ENCODE measurements at places on chromosomes 13 and 19.

GRCh38 chr19:34577056-34577455 is 95.5 kb downstream of the WTIP start:
- no peak for DNase-seq

DNA sequence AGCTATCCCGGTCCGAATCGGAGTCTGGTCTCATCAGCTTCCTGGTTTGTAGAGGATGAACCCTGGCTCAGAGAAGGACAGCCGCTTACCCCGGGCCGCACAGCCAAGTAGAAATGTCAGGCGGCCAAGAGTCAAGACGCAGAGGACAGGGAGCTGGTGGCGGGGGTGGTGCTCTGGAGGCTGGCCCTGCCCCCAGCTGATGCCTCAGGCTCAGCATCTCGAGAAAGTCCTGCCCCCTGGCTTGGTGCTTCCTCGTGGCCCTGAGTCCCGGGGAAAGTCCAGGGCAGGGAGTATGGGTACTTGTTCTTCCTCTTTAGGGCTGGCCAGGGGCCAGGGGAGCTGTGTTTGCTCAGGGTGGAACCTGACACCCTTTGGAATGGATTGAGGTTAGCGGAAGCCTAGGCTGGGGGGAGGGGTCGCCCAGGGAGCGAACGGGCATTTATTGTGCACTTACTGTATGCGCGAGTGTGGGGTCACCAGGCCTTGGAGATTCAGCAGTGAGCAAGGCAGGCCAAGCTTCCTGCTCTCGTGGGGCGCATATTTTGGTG is 2.2 kb downstream of the TJP3 start:
- no peak for DNase-seq

GRCh38 chr19:53874606-53874990 is 6.9 kb downstream of the MYADM start:
- DNase-seq: no peak

DNA sequence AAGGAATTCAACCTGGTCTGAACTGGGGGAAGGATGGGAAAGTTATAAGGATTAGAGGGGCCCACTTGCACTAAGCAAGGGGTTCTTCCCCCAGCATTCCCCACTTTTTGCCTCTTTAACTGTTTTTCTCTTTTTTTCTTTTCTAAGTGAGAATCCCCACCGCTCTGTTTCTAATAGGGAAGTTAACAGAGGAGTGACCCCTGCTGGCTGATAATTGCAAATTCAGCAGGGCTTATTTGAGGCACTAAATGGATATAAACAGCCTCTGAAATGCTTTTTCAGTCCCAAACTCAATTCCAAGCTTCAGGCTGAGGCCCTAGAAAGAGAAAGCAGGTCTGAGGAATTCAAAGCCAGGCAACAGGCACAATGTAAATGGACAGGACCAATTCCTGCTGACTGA is 38.2 kb upstream of the CEACAM21 start:
- DNase-seq: no peak

- DNase-seq: no peak
Measured at GRCh38 chr13:78593652-78594455, 9.5 kb downstream of the POU4F1 start.

DNA sequence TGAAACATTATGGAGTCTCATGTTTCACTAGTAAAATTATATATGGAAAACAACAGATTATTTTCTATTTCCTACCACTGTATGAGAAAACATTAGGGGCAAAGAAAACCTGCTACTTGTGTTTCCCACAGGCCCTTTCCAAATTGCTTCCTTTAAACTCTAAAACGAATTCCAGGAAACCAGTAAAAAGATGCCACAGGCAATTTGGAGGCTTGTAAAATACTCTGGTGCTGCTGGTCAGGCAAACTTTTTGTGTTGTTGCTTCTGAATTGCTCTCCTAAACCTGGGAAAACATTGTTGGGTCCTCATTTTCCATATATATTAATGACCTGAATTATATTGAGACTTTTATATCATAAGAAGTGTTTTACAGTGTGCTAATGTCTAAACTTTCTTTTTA is 141.5 kb downstream of the TDRD3 start:
- DNase-seq: no peak

DNA sequence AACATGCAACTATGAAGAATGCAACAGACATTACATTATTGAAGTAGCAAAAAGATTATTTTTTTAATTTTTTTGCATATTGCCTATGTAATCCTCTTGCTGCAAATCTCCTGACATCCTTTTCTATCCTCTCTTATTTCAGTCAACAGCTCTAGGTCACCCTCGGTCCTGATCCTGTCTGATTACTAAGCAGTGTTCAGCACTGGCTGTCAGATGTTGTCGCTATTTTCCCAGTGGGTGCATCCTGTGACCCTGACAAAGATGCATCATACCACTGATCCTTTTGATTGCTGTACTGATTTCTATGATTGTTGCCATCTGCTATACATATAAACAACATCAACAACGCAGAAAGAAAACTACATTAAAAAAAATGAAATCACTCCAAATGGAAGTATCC is 443.7 kb upstream of the PRR20A start:
- DNase-seq: no peak

DNA sequence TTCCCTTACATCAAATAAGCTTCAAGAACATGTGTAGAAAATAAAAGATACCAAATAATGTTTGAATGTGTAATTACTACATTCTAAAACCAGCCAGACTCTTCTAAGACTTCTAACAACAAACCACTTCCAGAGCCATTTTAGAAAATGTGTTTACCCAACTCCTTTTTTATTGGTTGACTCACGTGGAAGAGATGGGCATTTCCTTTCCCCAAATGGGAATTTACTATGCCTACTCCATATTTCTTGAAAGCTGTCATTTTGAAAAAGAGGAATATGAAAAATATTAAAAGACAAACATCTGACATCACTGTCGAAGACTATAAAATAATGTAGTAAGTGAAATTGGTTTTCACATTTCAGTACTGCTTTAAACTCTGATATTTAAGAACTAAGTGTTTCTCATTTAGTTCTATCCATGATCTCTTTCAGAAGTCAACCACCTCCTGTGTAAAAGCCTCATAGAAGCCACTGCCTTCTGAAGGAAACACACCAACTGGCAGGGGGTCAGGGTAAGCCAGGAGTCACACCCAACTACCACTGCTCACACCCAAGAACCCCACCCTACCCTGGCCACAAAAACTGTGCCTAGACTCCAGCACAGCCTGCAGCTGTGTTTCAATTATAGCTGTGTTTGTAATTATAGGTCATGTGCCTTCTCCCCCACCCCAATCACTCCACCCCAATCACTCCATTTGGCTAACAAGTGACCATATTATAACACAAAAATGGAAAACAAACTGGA is 86.8 kb downstream of the UBL3 start:
- no peak for DNase-seq

- DNase-seq: no peak
Measured at GRCh38 chr13:94515374-94515773, 35.9 kb upstream of the DCT start.

DNA sequence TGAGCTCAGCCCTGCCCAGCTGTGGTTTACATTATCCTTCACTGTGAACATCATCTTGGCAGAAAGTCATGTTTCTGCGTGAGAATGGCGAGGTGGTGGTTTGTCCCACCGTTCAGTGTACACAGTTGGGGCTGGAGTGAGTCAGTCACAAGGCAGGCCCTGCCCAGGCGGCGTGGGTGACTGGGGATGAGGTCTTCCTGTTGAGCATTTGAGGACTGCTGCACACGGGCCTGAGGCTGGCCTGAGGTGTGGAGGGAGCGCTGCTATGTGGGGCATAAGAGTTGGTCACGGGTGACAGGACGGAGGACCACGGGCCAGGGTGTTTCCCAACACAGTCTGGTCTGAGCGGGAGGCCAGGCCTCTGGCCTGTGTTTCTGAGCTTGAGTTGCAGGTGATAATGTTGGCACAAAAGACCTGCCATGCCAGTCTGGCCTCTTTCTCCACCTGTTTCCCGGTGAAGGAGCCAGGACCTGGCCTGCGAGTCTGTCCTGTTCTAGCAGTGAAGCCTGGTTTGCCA is 13.4 kb upstream of the C19orf33 start:
- no peak for DNase-seq

DNA sequence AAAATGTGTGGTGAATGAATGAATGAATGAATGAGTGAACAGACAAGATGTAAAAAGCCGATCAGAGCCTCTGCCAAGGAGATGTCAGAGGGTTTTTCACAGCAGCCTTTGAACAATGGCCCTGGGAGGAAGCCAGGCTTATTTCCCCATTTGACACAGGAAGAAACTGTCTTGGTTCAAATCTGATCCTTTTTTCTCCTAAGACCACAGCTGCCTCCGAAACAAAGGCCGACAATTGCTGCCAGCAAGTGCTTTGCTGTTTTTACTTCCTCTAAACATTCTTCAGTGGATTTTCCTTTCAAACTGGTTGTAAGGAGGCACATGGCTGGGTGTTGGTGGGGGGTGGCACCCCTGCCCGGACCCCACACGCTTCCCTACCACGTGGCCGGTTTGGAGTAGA is 44.2 kb upstream of the HOMER3 start:
- DNase-seq: no peak

DNA sequence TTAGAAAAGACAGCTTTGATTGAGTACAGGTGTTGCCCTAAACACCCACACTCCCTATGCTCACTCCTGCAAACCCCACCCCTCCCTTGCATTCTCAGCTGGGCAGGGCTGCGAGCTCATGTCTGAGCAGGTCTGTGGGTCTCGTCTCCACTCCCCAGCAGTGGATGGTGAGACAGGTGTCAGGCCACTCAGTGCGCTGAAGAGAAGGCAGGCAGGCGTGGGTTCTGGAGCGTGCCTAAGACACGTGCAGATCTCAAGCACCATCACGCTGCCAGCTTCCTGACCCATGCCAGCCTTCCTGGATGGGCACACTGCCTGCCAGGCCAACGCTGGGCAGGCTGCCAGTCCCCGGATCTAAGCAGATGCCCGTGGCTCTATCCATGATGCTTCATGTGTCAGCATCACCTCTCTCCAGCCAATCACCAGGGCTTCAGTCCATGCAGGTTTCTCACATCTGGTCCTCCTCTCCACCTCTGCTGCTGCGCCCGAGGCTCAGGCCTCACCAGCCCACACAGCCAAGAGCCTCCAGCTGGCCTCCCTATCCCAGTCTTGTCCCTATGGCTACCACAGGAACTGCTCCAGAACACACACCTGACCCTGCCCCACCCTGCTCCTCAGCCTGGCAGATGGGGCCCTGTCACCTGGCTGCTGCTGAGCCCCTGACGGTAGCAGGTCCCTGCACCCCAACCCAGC is 42.6 kb downstream of the EPS15L1 start:
- DNase-seq: no peak

DNA sequence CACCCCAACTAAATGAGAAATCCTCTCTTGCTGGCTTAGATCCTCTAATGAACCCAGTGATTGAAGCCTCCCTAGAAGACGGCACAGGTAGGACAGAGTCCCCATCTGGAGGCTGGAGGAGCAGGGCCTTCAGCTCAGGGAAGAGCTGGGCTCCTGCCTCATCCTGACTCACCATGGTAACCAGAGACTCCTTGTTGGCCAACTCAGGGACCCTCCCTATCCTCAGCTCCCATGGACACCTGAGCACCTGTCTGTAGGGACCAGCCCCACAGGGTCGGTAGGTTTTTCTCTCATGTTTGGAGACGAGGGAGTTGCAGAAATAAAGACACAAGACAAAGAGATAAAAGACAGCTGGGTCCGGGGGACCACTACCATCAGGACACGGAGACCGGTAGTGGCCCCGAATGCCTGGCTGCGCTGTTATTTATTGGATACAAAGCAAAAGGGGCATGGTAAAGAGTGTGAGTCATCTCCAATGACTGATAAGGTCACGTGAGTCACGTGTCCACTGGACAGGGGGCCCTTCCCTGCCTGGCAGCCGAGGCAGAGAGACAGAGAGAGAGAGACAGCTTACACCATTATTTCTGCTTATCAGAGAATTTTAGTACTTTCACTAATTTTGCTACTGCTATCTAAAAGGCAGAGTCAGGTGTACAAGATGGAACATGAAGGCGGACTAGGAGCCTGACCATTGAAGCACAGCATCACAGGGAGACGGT is 26.6 kb downstream of the SIGLEC7 start:
- DNase-seq: no peak

DNA sequence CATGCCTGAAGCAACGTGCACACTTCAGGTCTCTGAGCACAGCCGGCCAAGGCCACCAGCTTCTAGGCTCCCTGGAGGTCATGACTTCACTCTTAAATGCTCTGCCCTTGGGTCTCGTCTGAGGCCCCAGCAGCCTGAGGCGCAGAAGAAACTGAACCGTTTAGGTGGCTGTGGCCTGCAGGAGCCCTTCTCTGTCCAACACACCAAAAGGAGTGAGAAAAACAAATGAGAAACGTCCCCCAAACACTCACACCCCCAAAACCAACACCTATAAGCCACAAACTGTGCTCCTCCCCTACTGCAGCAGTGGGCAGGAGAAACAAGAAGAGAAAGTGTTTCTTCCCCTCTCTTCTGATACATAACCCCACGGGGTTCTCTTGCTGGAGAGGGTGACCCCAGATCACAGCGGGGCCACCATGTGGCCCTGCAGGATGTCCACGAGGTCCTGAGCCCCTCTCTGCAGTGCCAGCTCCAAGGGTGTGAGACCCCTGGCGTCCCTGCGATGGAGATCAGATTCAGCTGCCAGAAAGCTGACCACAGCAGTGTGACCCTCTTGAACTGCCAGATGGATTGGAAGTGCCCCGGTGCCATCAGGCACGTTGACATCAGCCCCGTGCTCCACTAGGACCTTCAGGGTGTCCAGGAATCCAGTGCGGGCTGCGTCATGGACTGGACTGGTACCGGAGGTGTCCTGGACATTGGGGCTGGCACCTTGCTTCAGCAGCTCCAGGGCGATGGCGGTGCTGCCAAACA is 1.0 kb upstream of the KRI1 start:
- no peak for DNase-seq

DNA sequence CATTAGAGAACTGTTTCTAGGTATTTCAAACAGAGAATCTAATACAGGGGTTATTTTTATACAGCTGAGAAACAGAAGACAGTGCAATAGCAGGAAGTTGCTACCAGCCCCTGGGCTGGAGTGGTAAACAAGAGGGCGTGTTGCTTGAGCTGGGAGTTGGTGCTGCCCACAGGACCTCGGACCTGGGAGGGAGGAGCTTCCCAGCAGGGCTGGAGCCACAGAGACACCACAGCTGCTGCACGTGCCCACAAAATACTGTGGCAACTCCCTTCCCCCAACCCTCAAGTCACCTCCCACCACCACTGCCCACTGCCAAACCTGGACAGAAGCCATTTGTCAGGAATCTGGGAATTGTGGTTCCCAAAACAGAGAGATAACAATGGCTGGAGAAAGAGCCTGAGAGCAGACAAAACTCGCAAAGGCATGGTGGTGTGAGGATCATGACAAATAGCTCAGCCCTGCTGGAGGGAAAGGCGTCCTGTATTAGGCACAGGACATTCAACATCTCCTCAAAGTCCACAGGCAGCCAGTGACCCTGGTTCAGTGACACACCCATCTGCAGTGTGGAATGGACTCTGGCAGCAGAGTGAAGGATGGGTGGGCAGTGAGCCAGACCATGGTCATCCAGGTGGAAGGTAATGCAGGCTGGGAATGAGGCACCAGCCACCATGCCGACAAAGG is 57.2 kb downstream of the SPATA13 start:
- DNase-seq: no peak

DNA sequence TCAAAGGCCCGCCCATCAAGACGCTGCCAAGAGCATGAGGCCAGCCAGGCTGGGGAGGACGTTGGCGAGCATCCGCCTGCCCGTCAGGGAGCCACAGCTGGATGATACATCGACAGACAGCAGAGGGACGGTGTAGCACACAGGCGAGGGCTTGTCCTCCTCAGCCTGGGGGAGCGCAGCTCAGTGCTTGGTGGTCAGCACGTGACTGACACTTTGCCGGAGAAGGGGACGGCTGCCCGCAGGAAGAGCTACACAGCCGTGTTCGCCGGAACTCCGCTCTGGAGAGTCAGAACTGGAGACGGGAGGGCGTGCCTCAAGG is 34.1 kb downstream of the CSNK1G2 start:
- DNase-seq: no peak

Measured in vagina (tissue), 2 donors.